ENCODE measurements at places on chromosomes 1 and 21. TPM values are rescaled to one million over a fixed set of nuclear protein-coding genes. Genes with fewer than 3 reads are reported as not detected.

DNA sequence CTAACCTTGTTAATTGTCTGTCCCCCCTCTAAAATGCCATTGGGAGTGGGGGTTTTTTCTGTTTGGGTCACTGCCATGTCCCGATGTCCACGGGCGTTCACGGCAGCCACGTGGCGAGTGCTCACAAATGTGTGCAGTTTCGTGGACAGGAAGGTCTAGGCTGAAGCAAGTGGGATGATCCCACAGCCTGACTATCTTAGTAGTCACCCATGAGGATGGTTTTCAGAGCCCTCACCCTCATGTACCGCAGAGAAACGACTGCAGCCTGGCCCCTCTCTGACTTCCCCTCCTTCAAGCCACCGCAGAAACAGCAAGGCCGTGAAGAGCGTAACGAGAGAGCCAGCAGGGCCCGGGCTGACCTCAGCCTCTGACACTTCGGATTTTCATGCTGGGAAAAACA, 52.3 kb upstream of the COX20 start:
- H3K27me3 ChIP-seq: no peaks in the 10 kb centered on the region
- no peak for DNase-seq
- H3K4me3 ChIP-seq: no peak overlapping the region
- H3K27ac ChIP-seq: no peak overlapping the region
- H3K36me3 ChIP-seq: no peaks in the 10 kb centered on the region
- no peaks in the 10 kb centered on the region for H3K4me1 ChIP-seq

The TSPEAR gene
- total RNA-seq: not detected

DNA sequence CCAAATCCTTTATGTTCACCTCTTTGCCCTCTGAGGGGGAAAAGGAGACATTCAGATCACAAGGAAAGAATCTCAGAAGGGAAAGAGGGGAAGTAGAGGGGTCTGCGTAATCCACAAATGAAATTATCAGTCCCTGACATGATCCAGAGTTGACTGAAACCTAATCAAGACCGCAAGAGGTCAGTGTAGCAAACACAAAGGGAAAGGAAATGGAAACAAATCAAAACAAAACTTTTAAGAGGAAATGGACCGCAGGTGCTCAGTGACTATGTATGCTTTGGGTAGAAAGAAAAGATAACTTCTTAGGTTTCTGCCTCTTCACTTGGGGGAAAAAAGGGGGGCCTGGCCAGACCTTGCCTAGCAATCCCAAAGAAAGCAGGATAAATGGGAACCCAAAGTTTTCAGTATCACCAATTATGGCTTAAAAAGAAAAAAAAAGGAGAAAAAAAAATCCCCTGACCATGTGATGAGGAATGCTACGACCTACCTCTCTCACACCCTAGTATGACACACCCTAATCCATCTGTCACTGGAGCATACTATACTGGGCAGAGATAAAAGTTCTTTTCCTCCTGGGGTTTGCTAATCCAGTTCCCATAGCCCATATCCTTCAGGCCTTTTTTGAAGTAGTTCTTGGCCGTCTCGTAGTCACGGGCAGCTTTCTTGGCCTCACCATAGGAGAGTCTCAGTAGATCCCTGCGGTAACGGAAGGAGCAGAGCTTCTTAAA, 16.9 kb downstream of the CHRNB2 start:
- H3K4me3 ChIP-seq: no peak overlapping the region
- H3K36me3 ChIP-seq: peaks cover 91% of the 10 kb centered on the region
- DNase-seq: no peak

DNA sequence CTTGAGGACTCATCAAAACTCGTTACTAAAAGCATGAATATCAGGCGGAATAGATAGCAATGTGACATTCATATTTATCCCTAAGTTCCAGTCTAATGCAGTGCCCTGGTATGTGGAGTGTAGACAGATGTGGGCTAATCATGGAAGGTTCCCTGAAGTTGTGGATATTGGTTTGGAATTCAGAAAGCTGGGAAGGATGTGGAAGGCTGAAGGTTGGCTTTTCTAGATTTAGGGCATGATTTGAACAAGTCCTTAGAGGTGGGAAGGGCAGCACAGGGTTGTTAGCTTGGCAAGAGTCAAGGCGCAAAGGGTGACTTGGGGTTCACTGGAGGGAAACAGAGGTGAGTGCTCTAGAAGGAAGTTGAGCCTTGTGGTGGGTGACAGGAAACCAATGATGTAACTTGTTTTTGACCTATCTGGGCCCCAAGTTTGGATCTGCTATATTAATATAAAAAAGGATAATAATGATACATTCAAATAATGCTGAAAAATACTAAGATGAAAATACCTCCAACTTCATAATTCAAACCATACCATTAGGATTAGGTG, 21.9 kb downstream of the LGALS8 start:
- peak; percentile 47 for DNase-seq
- no peak overlapping the region for H3K4me3 ChIP-seq
- H3K4me1 ChIP-seq: peaks cover 21% of the 10 kb centered on the region
- H3K27ac ChIP-seq: no peak overlapping the region
- no peaks in the 10 kb centered on the region for H3K27me3 ChIP-seq
- H3K36me3 ChIP-seq: peaks cover 89% of the 10 kb centered on the region

The KRTAP12-2 gene
- not detected for total RNA-seq

GRCh38 chr1:30311749-30312148, 411.6 kb downstream of the MATN1 start:
- H3K36me3 ChIP-seq: no peaks in the 10 kb centered on the region
- H3K27me3 ChIP-seq: no peaks in the 10 kb centered on the region
- no peak overlapping the region for H3K4me3 ChIP-seq
- H3K27ac ChIP-seq: no peak overlapping the region
- no peak for DNase-seq

The GIPC2 gene
- total RNA-seq: 0.28 TPM

The VAV3 gene
- 2.9 TPM for total RNA-seq

GRCh38 chr1:20589331-20590278, 708 bp downstream of the CDA start:
- no peaks in the 10 kb centered on the region for H3K36me3 ChIP-seq
- peaks cover 8% of the 10 kb centered on the region for H3K27me3 ChIP-seq
- H3K4me1 ChIP-seq: no peaks in the 10 kb centered on the region
- no peak for DNase-seq
